ENCODE measurements at places on chromosomes 4 and X. TPM values are rescaled to one million over a fixed set of nuclear protein-coding genes. Genes with fewer than 3 reads are reported as not detected.

Gene COL25A1
- not detected for total RNA-seq

Gene NPFFR2
- not detected for total RNA-seq

Gene BEX4
- 1.0 TPM for total RNA-seq

Gene ODAPH
- total RNA-seq = not detected

Gene PLK4
- 23.3 TPM for total RNA-seq

Gene PPBP
- not detected for total RNA-seq

Gene RAB9B
- not detected for total RNA-seq

Gene MAGEA3
- total RNA-seq = 135 TPM

Gene GLRA3
- 0.39 TPM for total RNA-seq

Gene PAGE4
- not detected for total RNA-seq

Gene LINC00632
- 0.46 TPM for total RNA-seq

Gene HTN1
- not detected for total RNA-seq

Gene GPR143
- not detected for total RNA-seq

Gene EMCN
- total RNA-seq = not detected

Gene PPP2R2C
- 32.9 TPM for total RNA-seq

Gene LNX1
- total RNA-seq = 3.3 TPM

Gene SSR4
- 223 TPM for total RNA-seq

Gene FAM47A
- not detected for total RNA-seq

Gene PLCXD1
- 9.0 TPM for total RNA-seq

Gene SLC6A8
- total RNA-seq = 37.6 TPM

Gene DCAF12L2
- total RNA-seq = not detected

Gene GAGE12E
- not detected for total RNA-seq

Gene ERCC6L
- 6.5 TPM for total RNA-seq

Gene CXCL8
- total RNA-seq = 0.35 TPM

Gene RAB41
- total RNA-seq = not detected

Gene CT45A3
- total RNA-seq = not detected

Gene ATP1B4
- total RNA-seq = not detected

Gene CLDN2
- not detected for total RNA-seq

Gene MAGED4
- not detected for total RNA-seq

Gene RBMX2
- 39.1 TPM for total RNA-seq

Gene RENBP
- 6.8 TPM for total RNA-seq

Gene SLC6A14
- total RNA-seq = 0.44 TPM

Gene DDX53
- not detected for total RNA-seq

Gene SERPINA7
- not detected for total RNA-seq

Gene SASH3
- total RNA-seq = not detected

Gene CFI
- 2.2 TPM for total RNA-seq

Gene MUC7
- not detected for total RNA-seq

Gene OTUD6A
- total RNA-seq = not detected

Gene SFRP2
- total RNA-seq = not detected

Gene TEX13D
- total RNA-seq = not detected

Gene RNF150
- 0.75 TPM for total RNA-seq

Gene ZNF41
- 1.8 TPM for total RNA-seq

Gene XAGE5
- not detected for total RNA-seq

Gene MMGT1
- total RNA-seq = 23.7 TPM

Gene SCOC
- 41.7 TPM for total RNA-seq

Gene ACE2
- total RNA-seq = 3.4 TPM

Gene HS6ST2
- total RNA-seq = 13.4 TPM

Measured in PC-9 (cell line).